Putamen (tissue), 1 donor: ENCODE measurements at places on chromosomes 7 and 10.

GRCh38 chr10:98456043-98456570 lies 9.4 kb upstream of the HPS1 start:
- no peak for DNase-seq

DNA sequence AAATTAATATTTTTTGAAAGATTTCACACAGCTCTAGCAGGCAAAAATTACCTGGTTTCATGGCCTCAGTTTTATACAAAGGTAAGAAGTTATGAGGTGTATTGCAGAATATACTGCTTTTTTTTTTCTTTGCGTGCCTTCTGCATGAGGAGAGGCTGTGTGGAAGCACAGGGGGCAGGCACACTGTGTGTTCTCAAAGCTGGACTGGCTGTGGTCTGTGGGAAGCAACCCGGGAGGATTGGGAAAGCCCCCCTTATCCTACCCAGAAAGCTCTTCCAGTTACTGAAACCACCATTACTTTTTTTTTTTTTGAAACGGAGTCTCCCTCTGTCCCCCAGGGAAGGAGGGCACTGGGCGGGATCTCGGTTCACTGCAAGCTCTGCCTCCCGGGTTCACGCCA lies 25.0 kb downstream of the ADARB2 start:
- no peak for DNase-seq

- no peak for DNase-seq
These were observed 169.3 kb upstream of the BET1 start for GRCh38 chr7:94173436-94173835.

DNA sequence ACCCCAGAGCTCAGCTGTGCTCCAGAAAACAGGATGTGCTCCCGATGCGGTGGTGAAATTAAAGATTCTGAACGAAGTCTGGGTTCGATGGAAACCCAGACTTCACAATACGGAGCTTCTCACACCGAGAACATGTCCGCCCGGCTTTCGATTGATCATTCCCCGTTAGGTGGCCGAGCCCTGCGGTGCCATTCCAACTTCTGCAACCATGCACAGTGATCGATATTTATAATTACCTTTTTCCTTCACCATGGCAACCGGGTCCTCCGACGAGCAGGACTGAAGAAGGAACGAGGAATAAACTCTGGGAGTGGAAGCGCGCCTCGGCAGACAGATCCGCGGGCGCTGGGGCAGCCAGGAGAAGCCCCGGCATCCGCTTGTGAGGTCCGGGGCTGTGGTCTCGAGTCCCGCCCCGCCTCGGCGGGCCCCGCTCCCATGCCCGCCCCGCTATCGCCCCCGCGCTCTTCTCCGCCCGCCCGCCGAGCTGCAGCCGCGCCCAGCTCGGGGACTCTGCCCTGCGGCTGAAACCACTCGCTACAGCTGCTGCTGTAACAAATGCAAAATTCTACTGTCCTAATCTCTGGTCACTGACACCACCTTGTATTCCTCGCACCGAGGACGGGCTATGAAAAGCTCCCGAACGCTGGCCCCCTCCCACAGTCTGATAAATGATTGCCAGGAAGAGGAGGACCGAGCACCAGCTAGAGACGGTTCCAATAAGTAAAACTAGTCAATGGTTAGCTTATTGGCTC lies 26.2 kb downstream of the ABLIM1 start:
- no peak for DNase-seq
